ENCODE measurements at places on chromosomes 4 and X.

GRCh38 chrX:79182616-79183015, 38.1 kb downstream of the GPR174 start:
- no peak for DNase-seq

DNA sequence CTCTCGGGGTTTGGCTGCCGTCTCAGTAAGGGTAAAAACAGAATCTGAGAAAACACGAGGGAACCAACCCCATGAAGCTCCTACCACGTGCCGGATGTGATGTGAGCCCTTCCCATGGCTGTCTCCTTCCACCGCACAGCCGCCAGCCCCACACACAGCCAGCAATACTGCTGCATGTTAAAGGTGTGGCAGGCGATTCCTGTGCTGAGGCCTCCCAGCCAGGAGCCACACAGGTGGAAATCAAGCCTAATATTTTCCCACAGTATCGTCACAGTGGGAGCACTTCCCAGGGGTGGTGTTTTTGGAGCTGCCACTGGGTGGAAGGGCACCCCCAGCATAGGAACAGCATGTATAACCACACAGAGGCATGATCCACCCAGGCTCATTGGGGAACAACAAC, 77.5 kb downstream of the SLC2A9 start:
- DNase-seq, result no peak

DNA sequence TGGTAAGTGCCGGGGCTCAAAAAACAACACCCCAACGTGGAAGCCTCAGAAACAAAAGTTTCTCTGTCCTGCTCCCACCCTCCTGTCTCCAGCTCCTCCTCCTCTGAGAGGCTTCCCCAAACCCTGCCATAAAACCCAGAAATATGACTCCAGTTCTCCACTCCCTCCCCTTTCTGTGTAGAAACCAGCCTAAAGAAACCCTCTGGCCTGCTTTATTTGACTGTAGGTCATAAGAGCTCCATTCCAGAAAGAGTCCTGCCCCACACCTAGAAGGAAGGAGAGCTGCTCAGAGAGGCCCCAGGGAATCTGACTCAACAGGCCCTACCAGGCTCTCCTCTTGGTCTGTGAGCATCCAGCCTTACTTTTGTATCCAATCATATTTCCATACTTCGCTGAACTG, 872 bp upstream of the S100P start:
- DNase-seq, result peak; percentile 57

GRCh38 chr4:23931489-23931830, 41.6 kb upstream of the PPARGC1A start:
- no peak for DNase-seq

GRCh38 chr4:27288496-27288895, 427.9 kb downstream of the STIM2 start:
- DNase-seq, result no peak

DNA sequence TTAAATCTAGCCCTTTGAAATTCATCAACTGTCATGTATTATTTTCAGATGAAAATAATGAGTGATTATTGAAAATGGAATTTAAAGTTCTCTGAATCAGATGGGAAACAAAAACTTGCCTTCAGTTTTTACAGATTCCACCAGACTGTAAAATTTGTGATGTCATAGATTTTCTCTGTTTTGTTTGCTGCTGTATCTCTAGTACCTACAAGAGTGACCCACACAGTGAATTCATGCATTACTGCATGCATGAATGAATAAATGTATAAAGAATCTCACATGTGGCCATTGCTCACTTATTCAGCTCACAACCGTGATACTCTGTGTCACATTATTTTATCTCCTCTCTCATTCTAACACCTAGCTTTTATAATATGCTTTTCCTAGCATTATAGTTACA, 532.2 kb upstream of the AGA start:
- DNase-seq, result no peak

- no peak for DNase-seq
Observed at GRCh38 chrX:133018229-133018628, 59.8 kb upstream of the HS6ST2 start.

- DNase-seq, result no peak
Observed at GRCh38 chr4:112931001-112931400, 118.5 kb upstream of the ANK2 start.

- DNase-seq, result no peak
Observed at GRCh38 chr4:152166567-152166966, 369.3 kb downstream of the FBXW7 start.

DNA sequence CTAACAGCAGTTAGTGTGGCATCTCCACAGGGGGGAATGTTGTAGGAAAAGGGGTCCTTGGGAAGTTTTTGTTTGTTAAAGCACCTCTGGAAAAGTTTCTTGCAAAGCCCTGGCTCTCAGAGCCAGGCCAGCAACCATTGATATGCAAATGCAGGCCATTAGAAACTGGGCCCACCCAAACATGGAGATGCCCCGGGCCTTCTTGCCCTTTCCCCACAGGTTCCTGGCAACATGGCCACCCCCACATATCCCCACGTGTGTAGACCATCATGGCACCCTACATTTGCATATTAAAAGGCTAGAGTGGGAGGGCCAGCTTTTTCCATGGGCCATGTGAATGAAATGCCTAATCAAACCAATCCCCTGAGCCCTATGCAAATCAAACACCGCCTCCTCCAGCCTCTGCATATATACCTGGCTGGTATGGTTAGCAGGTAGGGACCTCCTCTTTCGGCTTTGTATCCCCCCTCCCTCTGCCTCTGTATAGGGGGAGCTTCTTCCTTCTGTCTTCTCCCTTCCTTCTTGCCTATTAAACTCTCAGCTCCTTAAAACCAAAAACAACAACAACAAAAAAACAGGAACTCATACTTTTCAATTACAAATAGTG, 44.0 kb upstream of the ZCCHC13 start:
- no peak for DNase-seq

- no peak for DNase-seq
Observed at GRCh38 chr4:109721033-109721432, 8.8 kb downstream of the PLA2G12A start.

DNA sequence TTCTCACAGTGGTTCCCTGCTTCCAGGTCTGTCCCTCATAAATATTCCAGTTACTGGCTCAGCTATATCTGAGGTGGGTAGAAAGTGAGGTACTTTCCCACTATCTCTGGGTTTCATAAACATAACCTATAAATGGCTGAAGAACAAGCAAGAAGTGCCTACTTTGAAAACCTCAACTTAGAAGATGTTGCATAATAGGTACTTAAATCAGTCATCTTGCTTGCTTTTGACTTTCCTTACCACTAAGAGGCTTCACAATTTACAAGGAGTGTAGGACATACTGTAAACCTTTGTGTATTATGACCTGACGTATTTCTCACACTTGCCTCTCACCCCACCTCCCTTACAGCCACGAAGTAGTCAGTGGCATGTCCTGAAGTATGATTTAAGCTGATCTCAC, 145.9 kb downstream of the PCDH19 start:
- DNase-seq, result no peak

DNA sequence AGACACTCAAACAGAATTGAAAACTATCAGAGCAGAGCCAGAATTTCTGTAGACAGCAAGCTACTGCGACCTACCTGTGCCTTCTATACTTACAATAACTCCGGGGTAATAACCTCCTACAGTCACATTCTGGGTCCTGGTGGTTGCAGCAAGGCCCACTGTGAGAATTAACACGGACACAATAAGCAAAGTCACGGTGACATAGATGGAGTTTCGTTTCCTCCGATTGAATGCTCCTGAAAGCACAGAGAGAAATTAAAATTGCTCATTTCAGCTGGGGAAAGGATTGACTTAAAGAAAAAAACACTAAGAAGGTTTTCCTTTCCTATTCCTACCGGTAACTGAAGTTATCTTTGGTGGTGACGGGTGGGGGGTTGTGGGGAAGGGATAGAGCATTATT, 7.0 kb downstream of the TMEM255A start:
- no peak for DNase-seq

All from skeletal muscle cell (primary cell).